MG63 (cell line): ENCODE measurements at places on chromosomes 6 and 20. TPM values are rescaled to one million over a fixed set of nuclear protein-coding genes. Genes with fewer than 3 reads are reported as not detected.

Gene EDN3
- not detected in 2 replicates for total RNA-seq

Gene FAM217A
- not detected in 2 replicates for total RNA-seq

Gene MEP1A
- not detected in 2 replicates for total RNA-seq

Gene SOX18
- total RNA-seq = 0.22 and 0.92 TPM in 2 replicates

Gene NEDD9
- 8.9 and 9.3 TPM in 2 replicates for total RNA-seq

Gene GNMT
- not detected in 2 replicates for total RNA-seq

Gene DNAH8
- total RNA-seq = 1.2 TPM in 1 of 2 replicates, not detected in the other

Gene TMEM151B
- total RNA-seq = 0.20 TPM in 1 of 2 replicates, not detected in the other

Gene IYD
- 0.03 TPM in 1 of 2 replicates, not detected in the other for total RNA-seq

Gene CST5
- total RNA-seq = not detected in 2 replicates

Gene FAM209B
- total RNA-seq = not detected in 2 replicates

Gene CNKSR3
- 12.1 and 29.2 TPM in 2 replicates for total RNA-seq

Gene UBE2C
- total RNA-seq = 69.5 and 72.7 TPM in 2 replicates

Gene MRAP2
- 3.1 and 3.5 TPM in 2 replicates for total RNA-seq

Gene CLDN20
- not detected in 2 replicates for total RNA-seq

Gene TMEM217
- 0.17 and 0.36 TPM in 2 replicates for total RNA-seq

Gene ENPP1
- 0.91 and 3.1 TPM in 2 replicates for total RNA-seq

Gene MATN4
- not detected in 2 replicates for total RNA-seq
